ENCODE measurements at places on chromosomes 3 and 15.

- no peak for DNase-seq
Observed at GRCh38 chr3:133917144-133917543, 21.5 kb upstream of the RAB6B start.

- DNase-seq, result no peak
Observed at GRCh38 chr3:16514755-16515353, 1.4 kb upstream of the RFTN1 start.

GRCh38 chr3:3201611-3202010, 22.1 kb upstream of the CRBN start:
- no peak for DNase-seq

- no peak for DNase-seq
Observed at GRCh38 chr3:62625268-62625667, 249.9 kb downstream of the CADPS start.

GRCh38 chr15:64224511-64224910, 61.7 kb upstream of the PPIB start:
- peak; percentile 30 for DNase-seq

DNA sequence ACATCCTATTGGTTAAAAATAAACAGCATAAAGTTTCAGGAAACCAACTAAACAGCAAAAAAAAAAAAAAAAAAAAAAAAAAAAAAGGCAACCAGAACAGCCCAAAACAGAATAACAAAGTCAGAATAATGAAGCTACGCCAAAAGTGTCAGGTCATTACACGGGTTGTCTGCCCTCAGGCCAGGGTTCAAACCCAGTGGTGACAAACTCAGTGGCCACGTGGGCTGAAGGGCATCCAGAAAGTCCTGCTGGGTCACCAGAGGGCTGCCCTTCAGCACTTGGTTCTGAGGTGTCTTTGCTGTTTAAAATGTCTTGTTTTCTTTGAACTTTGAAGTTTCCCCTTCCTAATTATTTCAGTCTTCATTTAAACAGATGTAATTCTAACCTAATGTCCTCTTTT, 61.3 kb downstream of the CGNL1 start:
- DNase-seq, result no peak

DNA sequence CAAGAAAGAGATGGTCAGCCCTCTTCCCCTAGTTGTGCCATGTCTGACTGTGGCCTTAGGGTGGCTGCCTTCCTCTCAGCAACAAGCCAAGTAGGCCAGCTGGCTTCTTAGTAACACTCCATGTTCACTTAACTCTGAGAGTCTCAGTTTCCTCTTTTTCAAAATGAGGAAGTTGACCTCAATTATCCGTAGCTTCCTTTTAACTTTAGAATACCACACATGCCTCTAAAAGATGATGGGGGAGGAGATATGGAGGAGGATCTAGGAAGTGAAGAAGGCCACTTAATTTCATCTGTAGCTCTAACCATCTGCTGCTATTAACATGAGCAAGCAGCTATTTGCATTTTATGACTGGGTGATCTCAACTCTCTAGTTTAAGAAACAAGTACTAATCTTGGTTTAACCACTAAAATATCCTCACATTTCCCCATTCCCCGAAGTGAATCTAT, 32.9 kb downstream of the CD200R1L start:
- DNase-seq, result no peak

DNA sequence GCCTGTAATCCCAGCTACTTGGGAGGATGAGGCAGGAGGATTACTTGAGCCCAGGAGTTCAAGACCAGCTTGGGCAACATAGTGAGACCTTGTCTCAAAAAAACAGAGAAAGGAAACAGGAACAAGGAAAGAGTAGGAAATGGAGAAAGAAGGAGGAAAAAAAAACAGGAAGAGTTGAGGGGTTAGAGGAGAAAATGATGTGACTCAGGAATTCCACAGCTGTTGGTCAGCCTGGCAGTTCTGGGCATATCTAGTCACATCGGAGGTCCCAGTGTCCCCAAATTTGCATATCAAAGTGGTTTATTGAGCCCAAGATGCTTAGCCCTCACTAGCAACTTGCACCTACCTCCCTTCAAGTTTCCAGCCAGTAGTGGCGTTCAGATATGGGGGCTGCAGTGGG, 18.8 kb upstream of the JMJD7 start:
- no peak for DNase-seq

GRCh38 chr3:45582430-45582829, 12.1 kb upstream of the LIMD1 start:
- DNase-seq, result no peak

GRCh38 chr3:143958966-143959365, 12.7 kb upstream of the DIPK2A start:
- no peak for DNase-seq

DNA sequence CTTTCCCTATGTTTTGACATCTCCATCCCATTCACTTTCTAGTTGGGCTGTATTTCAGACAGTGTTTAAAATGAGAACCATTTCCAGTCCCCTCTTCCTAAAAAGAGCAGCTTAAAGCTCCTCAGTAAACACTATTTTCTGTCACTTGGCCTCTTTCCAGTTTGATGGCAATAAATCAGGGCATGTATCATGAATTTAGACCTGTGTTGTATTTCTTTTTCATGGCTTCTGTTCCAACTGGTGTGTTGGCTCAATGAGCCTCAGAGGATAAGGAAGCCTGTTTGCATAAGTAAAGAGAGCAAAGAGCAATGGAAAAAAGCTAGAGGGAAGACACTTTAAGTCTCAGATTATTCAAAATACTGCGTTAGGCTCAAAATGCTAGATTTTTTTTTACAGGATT, 7.2 kb downstream of the CCDC80 start:
- no peak for DNase-seq

GRCh38 chr15:58243070-58243469, 104.9 kb downstream of the AQP9 start:
- DNase-seq, result peak; percentile 77

GRCh38 chr3:130677343-130677742, 69.3 kb downstream of the PIK3R4 start:
- DNase-seq, result no peak

GRCh38 chr3:99536555-99537314, 101.7 kb upstream of the COL8A1 start:
- DNase-seq, result no peak

GRCh38 chr15:52716536-52716935, 37.3 kb upstream of the ATOSA start:
- DNase-seq, result no peak

GRCh38 chr3:31170932-31171670, 276.6 kb upstream of the GADL1 start:
- no peak for DNase-seq

DNA sequence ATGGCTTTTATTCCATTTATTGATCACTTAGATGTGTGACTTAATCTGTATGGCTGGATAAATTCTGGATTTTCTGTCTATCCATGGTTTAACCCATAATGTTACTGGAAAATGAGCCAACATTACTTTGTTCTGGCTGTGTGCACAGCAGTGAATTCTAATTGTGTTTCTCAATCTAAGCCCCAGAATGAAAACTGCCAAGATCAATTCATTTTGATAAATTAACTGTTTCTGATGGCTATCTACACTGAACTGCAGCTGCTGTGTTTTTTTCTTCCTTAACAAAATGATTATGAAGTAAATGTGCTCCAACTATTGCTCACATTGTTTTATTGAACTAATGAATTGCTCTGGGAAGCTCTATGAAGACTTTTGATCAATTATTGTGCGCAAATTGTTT, 35.7 kb upstream of the CPB1 start:
- DNase-seq, result no peak

GRCh38 chr3:9638155-9638554, 11.2 kb upstream of the MTMR14 start:
- no peak for DNase-seq

GRCh38 chr3:131026321-131027151, at the start of the genes ASTE1 and NEK11:
Gene ASTE1, minus strand, starts transcription at chr3:131026825. Its CDS starts 1,519 bp downstream, at chr3:131025306.
Gene NEK11, plus strand, starts transcription at chr3:131026877. Its CDS starts 2,832 bp downstream, at chr3:131029709.
- peak; percentile 82 for DNase-seq

DNA sequence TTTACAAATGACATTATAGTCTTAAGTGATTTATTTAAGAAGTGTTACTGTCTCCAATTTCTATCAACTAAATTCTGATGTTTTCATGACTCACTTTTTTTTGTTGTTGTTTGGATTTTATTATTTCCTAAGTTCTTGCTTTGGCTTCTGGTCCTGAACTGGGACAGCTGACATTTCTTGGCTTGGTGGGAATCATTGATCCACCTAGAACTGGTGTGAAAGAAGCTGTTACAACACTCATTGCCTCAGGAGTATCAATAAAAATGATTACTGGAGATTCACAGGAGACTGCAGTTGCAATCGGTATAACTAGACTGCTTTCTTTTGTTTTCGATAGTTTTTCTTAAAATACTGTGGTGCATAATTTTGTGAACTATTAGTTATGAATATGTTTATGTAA, 47.5 kb downstream of the ASTE1 start:
- no peak for DNase-seq

DNA sequence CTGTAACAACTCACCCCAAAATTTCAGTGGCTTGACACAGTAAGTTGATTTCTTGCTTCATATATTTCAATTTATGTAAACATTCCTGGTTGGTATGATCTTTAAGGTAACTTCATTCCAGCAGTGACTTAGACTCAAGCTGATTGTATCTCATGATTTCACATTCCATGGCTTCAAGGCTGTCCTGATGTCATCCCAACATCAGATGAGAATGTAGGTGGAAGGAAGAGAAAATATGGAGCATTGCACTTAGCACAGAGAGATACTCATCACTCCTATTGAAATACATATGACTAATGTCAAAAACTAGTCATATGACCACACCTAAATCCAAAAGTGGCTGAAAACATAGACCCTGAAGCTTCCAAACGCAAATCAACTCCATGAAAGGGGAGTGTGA, 793.8 kb downstream of the TBL1XR1 start:
- no peak for DNase-seq

DNA sequence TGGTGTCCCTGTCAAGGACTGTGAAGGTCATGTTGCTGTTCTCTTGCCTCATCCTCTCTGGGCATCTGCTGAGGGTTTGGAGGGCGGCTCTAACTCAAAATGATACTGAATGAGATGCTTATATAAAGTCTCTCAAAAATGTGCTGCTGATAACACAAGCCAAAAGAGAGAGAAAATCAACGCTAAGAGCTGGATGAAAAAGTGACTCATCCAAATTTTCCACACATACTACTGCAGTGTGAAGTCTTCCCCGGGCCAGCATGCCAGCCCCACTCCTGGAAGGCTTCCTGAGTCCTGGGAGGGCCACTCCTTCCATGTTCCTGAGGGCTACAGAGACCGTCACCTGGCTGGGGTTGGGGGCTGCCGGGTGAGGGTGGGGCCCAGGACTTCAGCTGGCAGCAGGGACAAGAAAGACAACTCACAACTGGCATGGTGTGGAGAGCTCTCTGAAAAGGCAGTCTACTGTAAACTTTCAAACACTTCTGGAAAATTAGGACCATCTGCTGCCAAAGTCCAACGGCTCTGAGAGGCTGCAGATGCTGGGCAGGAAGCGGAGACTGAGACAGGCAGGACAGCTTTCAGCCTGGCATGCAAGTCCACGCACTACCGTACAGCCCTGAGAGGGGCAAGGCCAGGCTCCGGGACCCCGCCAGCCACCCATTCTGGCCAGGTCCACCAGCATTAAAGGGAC, 200.3 kb downstream of the ADAMTS17 start:
- DNase-seq, result no peak

GRCh38 chr15:66955871-66956585, 109.4 kb upstream of the SMAD3 start:
- DNase-seq, result no peak

DNA sequence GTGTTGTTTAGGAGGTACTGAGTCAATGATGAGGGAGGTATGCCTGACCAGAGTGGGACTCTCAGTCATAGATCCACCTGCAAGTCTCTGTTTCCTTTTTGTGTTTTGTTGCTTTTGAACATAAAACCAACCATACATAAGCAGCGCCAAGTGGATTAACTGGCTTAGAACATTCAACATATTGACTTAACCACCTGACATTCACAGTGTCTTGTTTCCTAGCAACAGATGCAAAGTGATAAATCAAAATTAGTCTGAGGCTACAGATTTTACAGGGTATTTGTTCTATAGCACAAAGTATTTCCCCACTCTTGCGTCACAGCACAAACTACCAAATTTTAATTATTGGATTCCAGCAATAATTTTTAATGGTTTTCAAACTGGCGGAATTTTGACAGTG, 283.8 kb downstream of the BBX start:
- no peak for DNase-seq

DNA sequence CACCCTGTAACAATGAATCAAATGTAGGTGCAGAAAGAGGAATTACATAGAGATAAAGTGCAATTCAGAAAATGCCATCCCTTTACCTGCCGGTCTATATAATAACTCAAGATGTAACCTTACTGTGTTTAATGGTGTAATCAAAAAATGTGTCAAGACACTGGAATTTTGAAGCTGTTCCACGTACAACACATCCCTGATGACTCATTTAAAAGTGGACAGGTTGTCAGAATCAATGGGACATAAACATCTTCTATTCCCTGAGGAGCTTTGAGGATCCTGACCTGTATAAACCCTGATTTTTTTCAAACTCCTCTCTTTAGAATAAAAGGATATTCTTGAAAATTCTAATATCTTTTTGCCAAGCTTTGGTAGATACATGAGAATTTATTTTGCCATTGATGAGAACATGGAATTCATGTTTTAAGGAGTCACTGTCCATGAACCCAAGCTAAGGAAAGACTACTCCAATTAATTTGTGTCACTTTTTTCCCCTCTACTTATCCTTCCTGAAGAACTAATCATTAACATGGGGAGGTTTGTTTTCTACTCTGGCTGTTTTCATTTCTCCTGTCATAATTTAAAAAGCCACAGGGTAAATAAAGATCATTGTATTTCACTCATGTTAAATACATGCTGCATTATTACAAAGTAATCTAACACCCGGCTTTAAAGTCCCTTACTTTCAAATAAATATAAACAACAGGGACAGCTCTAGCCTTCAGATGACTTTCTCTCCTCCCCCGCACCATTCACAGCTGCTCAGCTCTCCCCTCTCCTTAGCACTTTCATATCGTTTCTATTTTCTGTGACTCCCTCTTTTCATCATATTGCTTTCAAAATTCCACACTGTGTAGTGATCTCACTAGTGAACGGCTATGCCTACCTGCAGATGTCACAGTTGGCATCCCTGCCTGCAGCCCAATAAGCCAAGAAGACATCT, 138.3 kb downstream of the TAFA4 start:
- DNase-seq, result no peak

DNA sequence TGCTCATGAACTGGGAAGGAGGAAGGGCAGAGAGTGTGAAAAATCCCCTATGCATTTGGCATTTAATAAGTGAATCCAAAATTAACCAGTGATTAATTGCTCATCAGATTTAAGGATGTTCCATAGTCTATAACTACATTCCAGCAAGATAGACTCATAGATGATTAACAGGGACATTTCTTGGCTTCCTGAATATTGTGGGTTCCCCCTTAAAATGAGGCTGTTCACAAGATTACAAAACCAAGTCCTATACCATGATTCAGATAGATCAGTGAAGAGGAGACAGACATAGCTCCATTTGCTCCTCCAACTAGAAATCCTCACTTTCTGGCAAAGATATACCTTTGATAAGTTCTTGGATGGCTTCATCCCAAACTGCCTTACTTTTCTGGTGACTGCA, 15.4 kb downstream of the RASGRP1 start:
- no peak for DNase-seq

- no peak for DNase-seq
Observed at GRCh38 chr15:55916666-55917409, 76.6 kb downstream of the NEDD4 start.

- peak; percentile 59 for DNase-seq
Observed at GRCh38 chr15:28896951-28897350, 11.2 kb downstream of the APBA2 start.
